ENCODE measurements at places on chromosomes 12 and 14.

GRCh38 chr14:55353686-55354467 lies 57.8 kb downstream of the ATG14 start:
- no peak for DNase-seq

- DNase-seq, result no peak
Measured at GRCh38 chr12:4379405-4379804, at the start of gene FGF23. FGF23 (minus strand) TSS chr12:4379712; CDS start chr12:4379582, 130 bp downstream.

DNA sequence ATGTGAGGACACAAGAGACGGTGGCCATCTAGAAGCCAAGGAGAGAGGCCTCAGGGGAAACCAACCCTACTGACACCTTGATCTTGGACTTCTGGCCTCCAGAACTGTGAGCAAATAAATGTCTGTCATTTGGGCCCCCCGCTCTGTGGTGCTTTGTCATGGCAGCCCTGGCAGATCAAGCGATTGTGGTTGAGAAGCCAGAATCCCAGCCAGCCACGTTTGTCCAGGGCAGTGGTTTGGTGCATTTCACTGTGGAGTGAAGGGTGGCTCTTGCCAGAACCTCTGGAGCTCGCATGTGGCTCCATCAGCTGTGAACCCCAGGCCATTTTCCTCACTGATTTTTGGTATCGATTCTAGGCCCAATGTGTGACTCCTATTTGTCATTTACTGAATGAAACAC lies 404.9 kb downstream of the BCL11B start:
- DNase-seq, result no peak

DNA sequence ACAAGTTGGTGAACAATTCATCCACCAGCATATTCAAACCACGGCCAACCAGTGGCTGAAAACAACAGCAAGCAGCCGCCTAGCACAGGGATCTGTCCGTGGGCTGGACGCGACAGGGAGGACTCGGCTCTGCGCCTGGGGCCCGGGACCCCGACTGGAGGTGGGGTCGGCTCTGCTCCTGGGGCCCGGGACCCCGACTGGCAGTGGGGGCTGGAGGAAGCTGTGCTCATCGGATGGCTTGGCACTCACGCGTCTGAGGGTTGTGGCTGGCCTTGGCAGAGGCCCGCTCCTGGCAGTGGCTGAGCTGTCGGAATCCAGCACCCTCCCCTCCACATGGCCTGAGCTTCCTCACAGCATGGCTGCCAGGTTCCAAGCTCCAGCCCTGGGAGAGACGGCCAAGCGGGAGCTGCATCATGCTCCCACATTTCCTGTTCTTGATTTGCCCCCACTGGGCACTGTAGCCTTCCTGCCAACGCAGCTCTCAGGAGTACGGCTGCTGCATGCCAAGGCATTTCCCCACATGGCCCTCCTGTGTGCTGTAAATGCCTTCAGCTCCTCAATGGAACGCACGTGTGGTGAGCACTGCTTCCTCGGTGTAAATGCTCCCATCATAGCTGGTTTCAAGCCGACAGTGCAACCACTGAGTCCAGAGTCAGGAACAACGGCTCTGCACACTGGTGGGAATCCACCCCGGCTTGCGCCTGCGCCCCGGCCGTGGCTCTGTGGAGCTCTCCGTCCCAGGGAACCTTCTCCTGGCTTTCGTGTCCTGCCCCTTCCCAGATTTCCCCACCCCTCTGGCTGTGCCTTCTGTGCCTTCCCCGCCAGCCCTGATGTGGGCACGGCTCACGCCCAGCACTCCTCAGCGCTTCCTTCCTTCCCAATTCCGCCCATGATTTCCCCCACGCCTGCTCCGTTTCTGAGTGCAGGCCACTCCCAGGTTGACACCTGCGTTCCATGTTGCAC lies 7.3 kb upstream of the GALNT9 start:
- DNase-seq, result no peak

All from stimulated activated CD4-positive, alpha-beta T cell treated with anti-CD3 and anti-CD28 coated beads, TNF-alpha, amount 100 ng/mL, for 4 hours (primary cell).